ENCODE measurements at places on chromosomes 6 and 20. TPM values are rescaled to one million over a fixed set of nuclear protein-coding genes. Genes with fewer than 3 reads are reported as not detected.

Gene MRAP2
- 1.1 TPM for total RNA-seq

Gene MPIG6B
- total RNA-seq, result not detected

Gene CDSN
- not detected for total RNA-seq

Gene BTN1A1
- not detected for total RNA-seq

Gene DNMT3B
- 5.1 TPM for total RNA-seq

Gene PAK5
- total RNA-seq, result not detected

Gene HCK
- 0.14 TPM for total RNA-seq

Gene RIMS4
- 1.3 TPM for total RNA-seq

Gene PRR18
- total RNA-seq, result 0.14 TPM

Gene ADGRF5
- total RNA-seq, result not detected

Gene PLCB1
- total RNA-seq, result 0.33 TPM

Gene TCF21
- total RNA-seq, result not detected

Gene TRIM15
- not detected for total RNA-seq
